ENCODE measurements at places on chromosomes 1 and 21. TPM values are rescaled to one million over a fixed set of nuclear protein-coding genes. Genes with fewer than 3 reads are reported as not detected.

The FCRL2 gene
- 0.36 TPM for total RNA-seq

The OR4F29 gene
- not detected for total RNA-seq

The CLDN17 gene
- not detected for total RNA-seq

The LCE1F gene
- total RNA-seq: not detected

The TOR3A gene
- 48.9 TPM for total RNA-seq

- no peaks in the 10 kb centered on the region for H3K27me3 ChIP-seq
- no peaks in the 10 kb centered on the region for H3K4me1 ChIP-seq
- no peak for DNase-seq
- H3K4me3 ChIP-seq: no peak overlapping the region
Measured at GRCh38 chr1:8343464-8344001, 25.6 kb downstream of the SLC45A1 start.

DNA sequence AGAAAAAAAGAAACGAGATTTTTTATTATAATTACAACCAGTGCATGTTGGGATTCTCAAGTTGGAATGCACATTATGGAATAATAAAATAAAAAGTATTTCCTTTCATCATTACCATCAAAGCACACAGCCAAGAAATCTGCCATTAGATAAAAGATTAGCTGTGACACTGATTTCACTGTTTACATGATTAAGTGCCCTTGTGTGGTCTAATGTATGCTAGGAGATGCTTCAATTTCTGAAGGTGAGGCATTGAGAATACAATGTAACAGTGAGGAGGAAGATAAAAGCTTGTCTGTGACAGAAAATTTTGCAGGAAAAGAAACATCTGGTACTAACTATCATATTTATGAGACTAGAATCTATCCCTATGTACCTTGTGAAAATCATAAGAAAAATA lies 409.7 kb upstream of the PRMT6 start:
- no peaks in the 10 kb centered on the region for H3K36me3 ChIP-seq
- no peak overlapping the region for H3K4me3 ChIP-seq
- no peaks in the 10 kb centered on the region for H3K27me3 ChIP-seq
- no peak overlapping the region for H3K27ac ChIP-seq
- no peaks in the 10 kb centered on the region for H3K4me1 ChIP-seq
- DNase-seq: no peak

- H3K36me3 ChIP-seq: no peaks in the 10 kb centered on the region
- peaks cover 2% of the 10 kb centered on the region for H3K27me3 ChIP-seq
- H3K27ac ChIP-seq: no peak overlapping the region
- DNase-seq: no peak
Measured at GRCh38 chr1:202266061-202266765, 72.6 kb downstream of the LGR6 start.

DNA sequence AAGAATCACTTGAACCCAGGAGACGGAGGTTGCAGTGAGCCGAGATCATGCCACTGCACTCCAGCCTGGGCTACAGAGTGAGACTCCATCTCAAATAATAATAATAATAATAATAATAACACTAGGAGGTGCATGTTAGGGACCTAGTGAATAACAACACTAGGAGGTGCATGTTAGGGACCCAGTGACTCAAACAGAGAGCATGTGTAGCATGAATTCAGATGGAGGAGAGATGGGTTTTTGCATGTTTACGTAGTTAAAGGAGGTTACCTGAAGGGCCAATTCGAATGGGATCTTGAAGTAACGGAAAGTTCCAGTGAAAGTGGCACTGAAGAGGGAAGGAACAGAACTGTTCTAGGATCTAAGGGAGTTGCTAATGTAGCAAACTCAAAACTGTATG lies 7.1 kb upstream of the KCNK1 start:
- H3K36me3 ChIP-seq: no peaks in the 10 kb centered on the region
- no peak overlapping the region for H3K4me3 ChIP-seq
- no peaks in the 10 kb centered on the region for H3K27me3 ChIP-seq
- H3K27ac ChIP-seq: no peak overlapping the region
- DNase-seq: no peak

- H3K4me1 ChIP-seq: no peaks in the 10 kb centered on the region
- DNase-seq: no peak
- no peak overlapping the region for H3K4me3 ChIP-seq
- H3K27me3 ChIP-seq: no peaks in the 10 kb centered on the region
- H3K27ac ChIP-seq: no peak overlapping the region
Measured at GRCh38 chr21:42636520-42637266, 16.7 kb upstream of the PDE9A start.

DNA sequence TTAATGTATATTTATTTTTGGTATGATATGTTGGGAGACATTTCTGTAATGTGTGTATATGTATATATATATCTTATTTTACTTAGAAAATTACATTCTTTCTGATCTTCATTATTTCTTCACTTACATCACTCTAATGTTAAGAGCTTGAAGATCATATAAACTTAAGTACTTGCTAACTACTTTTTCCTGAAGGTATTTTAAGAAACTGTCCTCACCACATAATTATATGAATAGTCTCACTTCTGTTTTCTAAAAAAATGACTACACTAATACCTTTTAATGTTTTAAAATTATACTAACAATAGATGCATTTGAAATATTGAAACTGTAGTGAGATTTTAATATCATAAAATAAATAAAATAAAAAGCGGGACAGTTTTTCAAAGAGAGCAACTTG lies 377.1 kb downstream of the LRRIQ3 start:
- no peak overlapping the region for H3K4me3 ChIP-seq
- H3K36me3 ChIP-seq: no peaks in the 10 kb centered on the region
- no peaks in the 10 kb centered on the region for H3K27me3 ChIP-seq
- no peak overlapping the region for H3K27ac ChIP-seq
- no peaks in the 10 kb centered on the region for H3K4me1 ChIP-seq
- no peak for DNase-seq

DNA sequence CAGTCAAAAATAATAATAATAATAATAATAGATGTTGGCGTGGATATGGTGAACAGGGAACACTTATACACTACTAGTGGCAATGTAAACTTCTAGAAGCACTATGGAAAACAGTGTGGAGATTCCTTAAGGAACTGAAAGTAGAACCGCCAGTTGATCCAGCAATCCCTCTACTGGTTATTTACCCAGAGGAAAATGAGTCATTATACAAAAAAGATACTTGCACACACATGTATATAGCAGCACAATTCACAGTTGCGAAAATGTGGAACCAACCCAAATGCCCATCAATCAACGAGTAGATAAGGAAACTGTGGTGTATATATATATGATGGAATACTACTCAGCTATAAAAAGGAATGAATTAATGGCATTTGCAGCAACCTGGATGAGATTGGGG lies 176.0 kb downstream of the PLPP3 start:
- DNase-seq: no peak
- no peak overlapping the region for H3K4me3 ChIP-seq
- H3K4me1 ChIP-seq: no peaks in the 10 kb centered on the region

DNA sequence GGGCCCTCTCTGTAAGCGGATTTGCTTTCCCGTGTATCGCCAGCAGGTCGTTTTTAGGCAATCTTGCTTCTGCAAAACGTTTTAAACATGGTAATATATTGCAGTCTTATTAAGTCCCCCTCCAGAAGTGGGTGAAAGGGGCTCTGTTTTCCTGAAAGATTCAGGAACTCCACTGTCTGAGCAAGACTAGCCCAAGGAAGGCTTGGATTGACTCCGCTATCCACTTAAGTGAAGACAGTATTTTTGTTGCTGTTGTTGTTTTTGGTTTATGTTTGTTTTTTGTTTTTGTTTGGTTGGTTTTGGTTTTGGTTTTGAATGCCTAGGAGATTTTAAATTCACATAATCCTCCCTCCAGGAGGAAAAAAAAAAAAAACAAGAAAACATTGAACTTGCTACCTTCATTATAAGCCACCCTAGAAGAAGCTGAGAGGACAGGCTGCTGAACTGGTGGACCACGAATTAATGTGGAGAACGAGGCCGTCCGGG lies 29.1 kb upstream of the NFIA start:
- H3K27me3 ChIP-seq: peaks cover 31% of the 10 kb centered on the region
- no peaks in the 10 kb centered on the region for H3K36me3 ChIP-seq
- peak overlapping the region; percentile 60 for H3K4me3 ChIP-seq
- H3K4me1 ChIP-seq: no peaks in the 10 kb centered on the region
- H3K27ac ChIP-seq: no peak overlapping the region

- peak overlapping the region; percentile 28 for H3K4me3 ChIP-seq
- peak overlapping the region; percentile 79 for H3K27ac ChIP-seq
- DNase-seq: peak; percentile 17
- H3K36me3 ChIP-seq: no peaks in the 10 kb centered on the region
- no peaks in the 10 kb centered on the region for H3K27me3 ChIP-seq
Measured at GRCh38 chr1:230170153-230170547, 103.1 kb downstream of the GALNT2 start.

DNA sequence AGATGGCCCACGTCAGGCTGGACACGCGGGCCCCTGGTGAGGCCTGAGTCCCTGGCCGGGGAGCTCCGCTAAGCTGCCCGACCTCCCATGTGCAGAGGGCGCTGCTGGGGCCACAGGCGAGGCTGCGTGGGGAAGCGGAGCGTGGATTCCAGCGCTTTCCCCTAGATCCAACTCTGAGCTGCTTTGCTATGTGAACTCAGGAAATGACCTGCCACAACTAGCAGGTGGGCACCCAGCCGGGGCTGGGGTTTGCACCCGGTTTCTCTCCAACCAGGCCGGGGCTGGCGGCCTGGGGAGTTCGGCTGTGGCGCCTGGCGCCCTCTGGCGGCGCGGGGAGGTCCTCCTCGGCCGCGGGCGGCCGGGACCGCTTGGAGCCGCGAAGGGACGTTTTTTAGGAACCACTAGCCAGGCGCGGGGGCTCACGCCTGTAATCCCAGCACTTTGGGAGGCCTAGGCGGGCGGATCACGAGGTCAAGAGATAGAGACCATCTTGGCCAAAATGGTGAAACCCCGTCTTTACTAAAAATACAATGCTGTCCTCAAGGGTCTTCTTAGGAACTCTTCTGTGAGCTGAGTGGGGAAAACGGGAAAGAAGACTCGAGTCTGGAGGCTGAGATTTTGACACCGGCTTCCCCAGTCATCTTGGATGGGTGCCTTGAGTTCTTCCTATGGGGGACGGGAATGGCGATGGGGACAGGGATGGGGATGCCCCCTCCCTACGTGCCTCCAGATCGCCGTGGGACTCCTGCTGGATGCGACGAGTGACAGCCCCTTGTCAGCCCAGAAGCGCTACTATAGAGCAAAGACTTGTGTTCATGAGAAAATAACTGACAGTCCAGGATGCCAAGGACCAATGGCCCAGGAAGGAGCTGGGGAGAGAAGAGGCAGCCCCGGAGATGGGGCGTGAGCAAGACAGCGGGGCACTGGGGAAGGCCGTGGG lies 12.6 kb downstream of the PYCR2 start:
- no peak overlapping the region for H3K27ac ChIP-seq
- H3K27me3 ChIP-seq: no peaks in the 10 kb centered on the region
- peaks cover 4% of the 10 kb centered on the region for H3K4me1 ChIP-seq
- no peak overlapping the region for H3K4me3 ChIP-seq

DNA sequence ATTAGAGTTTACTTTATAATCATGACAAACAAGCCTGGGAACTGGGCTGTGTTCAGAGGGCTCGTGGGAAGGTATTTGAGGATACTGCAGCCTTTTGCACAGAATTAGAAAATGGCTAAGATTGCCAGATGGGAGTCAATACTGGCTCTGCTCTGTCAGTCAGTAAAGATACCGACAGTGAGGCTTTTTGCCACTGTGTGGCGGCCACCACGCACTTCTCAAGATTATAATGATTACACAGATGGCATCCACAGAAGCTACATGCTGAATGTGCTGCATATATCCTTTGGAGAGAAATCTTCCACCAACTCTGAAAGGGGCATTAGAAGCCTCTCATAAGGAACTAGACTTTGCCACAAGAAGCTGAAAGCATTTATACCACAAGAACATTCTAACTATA lies 213.4 kb upstream of the PTBP2 start:
- H3K4me3 ChIP-seq: no peak overlapping the region
- H3K4me1 ChIP-seq: no peaks in the 10 kb centered on the region
- H3K27me3 ChIP-seq: no peaks in the 10 kb centered on the region
- no peak overlapping the region for H3K27ac ChIP-seq
- DNase-seq: no peak

All from GM12878 (cell line).